Stimulated activated CD8-positive, alpha-beta memory T cell treated with anti-CD3 and anti-CD28 coated beads, Interleukin-15, amount 100 ng/mL, for 4 hours (primary cell): ENCODE measurements at places on chromosomes 12 and 14.

GRCh38 chr14:20002319-20002718 is 356 bp downstream of the OR4Q2 start:
- no peak for DNase-seq

GRCh38 chr12:31756977-31757420 is 28.2 kb upstream of the AMN1 start:
- DNase-seq: no peak

GRCh38 chr12:20350026-20350425 is 18.3 kb upstream of the PDE3A start:
- no peak for DNase-seq

GRCh38 chr12:103677341-103677740 is 90.3 kb downstream of the STAB2 start:
- no peak for DNase-seq

GRCh38 chr12:117821480-117822175 is 147.2 kb downstream of the KSR2 start:
- no peak for DNase-seq

- no peak for DNase-seq
These were observed 84.4 kb upstream of the DHRS4 start for GRCh38 chr14:23869078-23869719.

DNA sequence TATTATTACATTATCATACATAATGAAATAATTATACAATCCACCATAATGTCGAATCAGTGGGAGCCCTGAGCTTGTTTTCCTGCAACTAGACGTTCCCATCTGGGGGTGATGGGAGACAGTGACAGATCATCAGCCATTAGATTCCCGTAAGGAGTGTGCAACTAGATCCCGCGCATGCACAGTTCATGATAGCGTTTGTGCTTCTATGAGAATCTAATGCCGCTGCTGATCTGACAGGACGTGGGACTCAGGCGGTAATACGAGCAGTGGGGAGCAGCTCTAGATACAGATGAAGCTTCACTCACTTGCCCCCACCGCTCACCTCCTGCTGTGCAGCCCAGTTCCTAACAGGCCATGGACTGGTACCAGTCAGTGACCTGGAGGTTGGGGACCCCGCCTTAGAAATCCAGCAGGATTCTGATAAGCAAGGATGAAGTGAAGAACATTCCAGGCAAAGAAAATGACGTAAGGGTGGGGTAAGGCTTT is 204.6 kb downstream of the ETV6 start:
- no peak for DNase-seq

DNA sequence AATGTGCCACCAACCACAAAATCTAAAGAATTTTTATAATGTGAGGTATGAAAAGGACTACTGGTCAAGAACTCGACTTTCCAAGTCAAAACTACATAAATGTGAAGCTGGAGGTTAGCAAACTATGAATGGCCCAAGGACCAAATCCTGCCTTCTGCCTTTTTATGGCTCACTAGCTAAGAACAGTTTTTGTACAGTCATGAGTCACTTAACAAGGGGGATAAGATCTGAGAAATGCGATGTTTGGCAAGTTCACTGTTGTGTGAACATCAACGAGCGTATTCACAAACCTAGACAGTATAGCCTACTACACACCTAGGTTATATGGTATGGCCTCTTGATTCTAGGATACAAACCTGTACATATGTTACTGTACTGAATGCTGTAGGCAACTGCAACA is 28.2 kb downstream of the FERMT2 start:
- no peak for DNase-seq

DNA sequence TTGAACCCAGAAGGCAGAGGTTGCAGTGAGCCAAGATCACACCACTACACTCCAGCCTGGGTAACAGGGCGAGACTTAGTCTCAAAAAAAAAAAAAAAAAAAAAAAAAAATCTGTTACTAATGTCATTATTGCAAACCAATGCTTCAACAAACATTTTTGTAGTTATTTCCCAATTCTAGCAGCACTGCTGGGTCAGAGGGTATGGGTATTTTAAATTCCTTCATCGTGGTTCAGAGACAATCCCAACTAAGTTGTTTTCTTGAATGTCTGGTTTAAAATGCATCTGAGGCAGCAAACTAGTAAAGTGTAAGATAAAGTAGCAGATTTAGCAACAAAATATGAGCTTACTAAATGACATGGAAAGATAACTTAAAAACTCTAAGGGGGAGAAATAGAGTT is 65.6 kb downstream of the FERMT2 start:
- no peak for DNase-seq

DNA sequence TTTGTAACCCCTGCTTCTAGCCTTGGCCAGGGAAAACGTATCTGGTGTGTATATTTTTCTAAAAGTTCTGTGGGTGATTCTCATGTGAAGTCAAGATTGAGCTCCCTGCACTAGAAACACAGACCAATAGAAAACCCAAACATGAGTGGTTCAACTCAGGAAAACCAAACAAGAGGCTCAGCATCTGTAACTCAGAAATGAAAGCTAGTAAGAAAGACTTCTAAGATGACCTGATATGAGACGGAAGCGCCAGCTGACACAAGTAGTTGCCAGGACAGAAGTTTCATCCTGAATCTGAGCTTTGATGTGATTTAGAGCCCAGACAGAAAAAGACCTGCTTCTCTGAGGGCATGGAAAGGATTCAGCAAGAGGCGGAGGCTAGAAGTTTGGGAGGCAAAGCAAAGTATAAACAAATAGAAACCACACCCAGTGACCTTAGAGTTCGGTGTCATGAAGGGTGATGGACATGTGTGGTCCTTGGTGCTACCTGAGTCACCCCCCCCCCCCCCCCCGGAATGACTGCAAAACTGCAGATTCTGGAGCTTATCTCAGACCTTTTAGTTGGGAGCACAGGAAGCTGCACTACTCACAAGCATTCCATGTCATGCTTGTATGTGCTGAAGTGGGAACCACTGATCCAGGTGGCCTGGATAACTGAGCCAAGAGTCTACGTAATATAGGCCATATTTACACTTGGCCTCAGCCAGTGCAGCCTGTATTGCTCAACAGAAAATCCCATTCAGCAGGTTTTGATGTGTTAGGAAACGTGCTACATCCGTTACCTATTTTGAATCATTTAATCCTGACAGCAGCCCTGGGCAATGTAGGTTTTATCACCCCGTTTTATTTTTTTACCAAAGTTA is 191.3 kb downstream of the ANO6 start:
- DNase-seq: no peak

DNA sequence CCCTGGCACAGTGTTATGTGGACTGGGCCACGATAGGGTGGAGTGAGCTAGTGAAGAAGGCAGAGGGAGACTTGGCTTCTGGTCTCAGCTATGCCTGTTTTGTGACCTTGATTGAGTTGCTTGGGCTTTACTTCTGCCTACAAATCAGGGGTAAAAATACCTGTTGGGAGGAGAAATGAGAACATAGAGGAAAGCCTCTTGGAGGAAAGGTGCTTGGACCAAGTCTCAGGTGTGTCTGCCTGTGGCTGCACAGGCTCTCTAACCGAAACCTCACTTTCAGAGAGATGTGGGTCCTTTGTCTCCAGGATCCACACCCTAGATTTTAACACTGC is 4.9 kb downstream of the SDR39U1 start:
- DNase-seq: no peak

- DNase-seq: no peak
These were observed 188.8 kb downstream of the TTC7B start for GRCh38 chr14:90627478-90627877.

GRCh38 chr14:99127651-99128167 is 144.3 kb downstream of the BCL11B start:
- DNase-seq: no peak

DNA sequence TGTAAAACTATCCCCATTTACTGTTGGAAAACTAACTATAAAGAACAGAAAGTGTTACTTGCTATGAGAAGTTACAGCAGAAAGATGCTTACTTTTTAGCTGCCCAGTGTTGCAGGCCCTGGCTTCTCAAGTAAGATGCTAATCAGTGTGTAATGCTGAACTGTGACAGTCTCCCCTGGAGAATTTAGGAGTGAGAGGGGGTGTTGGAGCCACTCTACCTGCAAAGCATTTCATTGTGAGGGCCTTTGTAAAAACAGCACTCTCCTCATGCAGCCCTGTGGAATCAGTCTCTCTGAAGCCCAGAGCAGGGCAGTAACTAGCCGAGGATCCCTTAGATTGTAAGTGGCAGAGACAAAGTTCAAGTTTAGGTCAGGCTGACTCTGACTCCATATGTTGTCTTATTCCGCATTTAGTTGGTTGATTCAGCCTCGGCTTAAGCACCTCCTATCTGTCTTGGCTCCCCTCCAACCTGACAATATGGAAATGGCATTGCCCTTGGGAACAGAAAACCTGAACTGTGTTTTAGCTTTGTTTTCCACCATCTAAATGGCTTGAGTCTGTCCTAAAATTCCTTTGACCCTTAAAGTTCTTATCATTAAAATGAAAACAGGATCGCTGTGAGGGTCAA is 141.3 kb downstream of the PRKCH start:
- no peak for DNase-seq

- no peak for DNase-seq
These were observed 9.5 kb downstream of the BTG1 start for GRCh38 chr12:92136026-92136730.

DNA sequence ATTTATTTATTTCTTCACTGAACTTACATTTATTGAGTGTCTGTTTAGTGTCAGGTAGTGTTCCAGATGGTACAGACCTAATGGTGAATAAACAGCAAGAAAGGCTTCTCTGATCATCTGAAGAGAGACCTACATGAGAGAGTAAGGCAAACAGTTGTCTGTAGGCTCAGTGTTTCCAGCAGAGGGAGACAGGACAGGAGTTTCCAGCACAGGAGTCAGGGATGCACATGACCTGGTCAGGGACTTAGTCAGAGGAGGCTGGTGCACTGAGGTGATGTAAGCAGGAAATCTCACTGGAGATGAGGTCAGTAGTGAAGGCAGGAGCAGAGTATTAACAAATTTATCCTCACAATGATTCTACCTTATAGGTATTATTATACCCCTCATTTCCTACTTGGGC is 233.2 kb downstream of the MDGA2 start:
- DNase-seq: no peak

DNA sequence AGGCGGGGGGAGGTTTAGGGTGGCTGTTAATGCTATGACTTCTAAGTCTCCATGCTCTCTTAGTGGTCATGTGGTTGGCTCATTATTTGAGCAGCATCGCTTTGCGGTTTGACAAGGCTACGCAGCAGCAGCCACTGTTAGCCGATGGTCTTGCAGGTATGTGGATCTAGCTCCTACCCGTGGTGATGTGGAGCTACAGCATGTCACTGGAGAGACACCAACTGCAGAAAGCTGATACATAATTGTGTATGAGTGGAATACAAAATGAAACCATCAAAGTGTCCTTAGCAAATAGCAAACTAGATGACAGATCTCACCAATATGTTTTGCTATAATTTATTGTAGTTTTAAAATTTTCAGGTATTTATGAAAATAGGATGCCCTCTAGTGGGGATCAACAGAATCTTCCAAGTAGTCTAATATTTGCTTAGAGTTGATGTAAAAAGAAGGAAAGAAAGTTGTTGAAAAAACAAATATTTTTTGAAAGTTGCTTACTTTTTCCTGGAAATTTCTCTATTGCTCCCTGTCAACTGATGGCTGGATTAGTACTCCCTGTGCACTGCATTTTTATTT is 94.9 kb downstream of the NAV3 start:
- DNase-seq: no peak

DNA sequence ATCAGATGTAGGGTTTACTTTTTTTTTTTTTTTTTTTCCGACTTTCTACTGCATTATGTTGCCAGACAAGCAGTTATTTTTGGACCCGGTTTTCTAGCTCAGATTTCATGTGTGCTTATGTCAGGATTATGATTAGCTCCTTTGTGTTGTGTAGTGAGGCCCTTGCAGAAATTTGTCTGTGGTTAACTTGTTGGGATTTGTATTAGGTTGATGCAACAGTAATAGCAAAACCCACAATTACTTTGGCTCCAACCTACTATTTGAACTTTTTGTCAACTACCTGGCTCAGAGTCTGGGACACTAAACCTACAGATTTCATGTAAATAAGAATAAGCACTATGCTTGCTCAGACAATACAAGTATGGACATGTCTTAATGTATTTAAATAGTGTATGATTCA is 44.1 kb upstream of the KCNJ8 start:
- DNase-seq: no peak

DNA sequence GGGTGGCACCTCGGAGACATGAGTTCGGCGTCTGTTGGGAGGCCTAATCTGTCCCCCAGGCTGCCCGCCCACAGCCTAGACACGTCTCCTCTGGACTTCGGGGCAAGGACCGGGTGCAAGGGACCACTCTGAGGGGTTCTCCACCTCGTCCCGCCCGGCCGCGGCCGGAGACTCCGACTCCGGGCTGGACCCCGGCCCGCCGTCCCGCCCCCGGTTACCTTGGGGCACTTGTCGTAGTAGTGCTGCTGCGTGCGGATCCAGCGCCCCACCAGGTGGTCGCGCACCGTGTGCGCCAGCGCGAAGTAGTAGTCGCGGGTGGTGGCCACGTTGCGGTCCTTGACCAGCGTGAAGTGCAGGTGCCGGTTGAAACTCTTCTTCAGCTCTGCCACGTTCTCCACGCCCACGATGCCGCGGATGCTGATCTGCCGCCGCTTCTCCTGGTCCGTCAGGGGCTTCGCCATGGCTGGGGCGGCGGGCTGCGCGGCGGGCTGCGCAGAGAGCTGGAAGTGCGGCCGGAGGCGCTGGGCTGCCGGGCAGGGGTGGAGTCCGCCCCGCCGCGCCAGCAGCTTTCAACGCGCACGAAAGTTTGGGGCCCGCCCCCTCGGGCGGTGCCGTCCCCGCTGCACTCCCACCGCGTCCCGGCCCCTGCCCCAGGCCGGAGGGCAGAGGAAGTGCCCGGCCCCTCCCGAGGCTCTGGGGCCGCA is at the start of gene PYGL:
Gene PYGL, minus strand, starts transcription at position 541 of the 704 bp plus-strand sequence. Its CDS starts 80 bp downstream, at position 461.
- DNase-seq: no peak

GRCh38 chr12:67275380-67275913 is 6.3 kb downstream of the CAND1 start:
- DNase-seq: no peak

- no peak for DNase-seq
These were observed 15.9 kb downstream of the COL2A1 start for GRCh38 chr12:47988073-47989022.

- no peak for DNase-seq
These were observed 82.2 kb downstream of the GALNT9 start for GRCh38 chr12:132246997-132247717.

DNA sequence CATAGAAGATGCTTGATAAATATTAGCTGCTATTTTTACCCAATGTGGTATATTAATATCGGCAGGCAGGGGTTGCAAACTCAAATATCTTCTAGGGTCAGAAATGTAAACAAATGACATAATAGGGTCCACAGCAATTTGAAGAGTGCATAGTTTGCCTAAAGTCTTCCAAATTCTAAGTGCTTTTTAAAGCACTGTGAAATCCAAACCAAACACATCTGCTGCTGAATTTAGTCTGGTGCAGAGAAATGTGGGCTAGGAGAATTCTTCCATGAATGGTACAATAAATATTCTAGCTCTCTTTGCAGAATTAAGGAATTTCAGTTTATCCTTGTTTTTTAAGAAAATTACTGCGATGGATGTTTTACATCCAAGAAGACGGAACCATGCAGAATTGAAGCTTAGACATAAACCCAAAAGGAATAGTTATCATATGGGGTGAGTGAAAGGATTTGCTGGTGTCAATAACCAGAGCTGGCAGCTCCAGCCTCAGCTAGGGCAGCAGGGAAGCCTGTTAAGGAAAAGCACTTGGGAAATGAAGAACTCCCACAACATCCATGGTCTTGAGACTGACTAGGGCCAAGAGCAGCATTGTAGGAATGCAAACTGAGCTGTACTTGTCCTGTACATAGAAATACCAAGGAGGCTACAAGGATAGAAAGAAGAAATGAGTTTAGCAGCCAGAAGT is 65.5 kb downstream of the PTPRR start:
- no peak for DNase-seq
